ENCODE measurements at places on chromosomes 5 and 9. TPM values are rescaled to one million over a fixed set of nuclear protein-coding genes. Genes with fewer than 3 reads are reported as not detected.

WNT8A gene
- total RNA-seq, result not detected

ACTBL2 gene
- under 0.01 TPM for total RNA-seq

IFNA4 gene
- not detected for total RNA-seq

TPPP gene
- not detected for total RNA-seq

CCDC112 gene
- total RNA-seq, result 5.0 TPM

ZNF608 gene
- 9.3 TPM for total RNA-seq

PRPF4 gene
- 25.1 TPM for total RNA-seq

SUSD1 gene
- 18.2 TPM for total RNA-seq

PCDHGA2 gene
- 0.39 TPM for total RNA-seq

EQTN gene
- not detected for total RNA-seq

GABRA6 gene
- not detected for total RNA-seq

IPO11 gene
- total RNA-seq, result 17.8 TPM

PRDM9 gene
- total RNA-seq, result not detected

MYO10 gene
- total RNA-seq, result 37.0 TPM

SLC25A2 gene
- total RNA-seq, result not detected

CDX1 gene
- total RNA-seq, result not detected

GARIN3 gene
- total RNA-seq, result not detected

FYB1 gene
- total RNA-seq, result under 0.01 TPM

LURAP1L gene
- total RNA-seq, result 57.2 TPM

MAN1B1 gene
- 94.1 TPM for total RNA-seq

NKD2 gene
- total RNA-seq, result 102 TPM

CYLC2 gene
- total RNA-seq, result not detected

SLC25A46 gene
- 53.0 TPM for total RNA-seq

IFNE gene
- 0.52 TPM for total RNA-seq

PCDHGB3 gene
- 6.1 TPM for total RNA-seq

CCDC69 gene
- total RNA-seq, result 3.5 TPM

ORM2 gene
- not detected for total RNA-seq

SAPCD2 gene
- total RNA-seq, result 5.0 TPM
